Activated CD4-positive, alpha-beta T cell treated with anti-CD3 and anti-CD28 coated beads for 36 hours (primary cell): ENCODE measurements at places on chromosomes 6 and 20. TPM values are rescaled to one million over a fixed set of nuclear protein-coding genes. Genes with fewer than 3 reads are reported as not detected.

- H3K27me3 ChIP-seq, result no peaks in the 10 kb centered on the region
- no peak for DNase-seq
- H3K36me3 ChIP-seq, result peaks cover 54% of the 10 kb centered on the region
- H3K4me1 ChIP-seq, result no peaks in the 10 kb centered on the region
- H3K27ac ChIP-seq, result no peak overlapping the region
Observed at GRCh38 chr20:58677808-58678207, 14.8 kb upstream of the NPEPL1 start.

GRCh38 chr20:62804021-62804626 is 511 bp upstream of the OGFR start:
- H3K27ac ChIP-seq, result peak overlapping the region; percentile 83
- no peaks in the 10 kb centered on the region for H3K27me3 ChIP-seq
- H3K4me1 ChIP-seq, result peaks cover 21% of the 10 kb centered on the region
- DNase-seq, result no peak

NR2E1 gene
- not detected for total RNA-seq

- peaks cover 32% of the 10 kb centered on the region for H3K36me3 ChIP-seq
- peak; percentile 80 for DNase-seq
- H3K27me3 ChIP-seq, result no peaks in the 10 kb centered on the region
Observed at GRCh38 chr6:110875548-110876169, 1.1 kb downstream of the AMD1 start.

GRCh38 chr20:60123096-60123495 is 164.9 kb downstream of the CDH26 start:
- DNase-seq, result no peak
- no peak overlapping the region for H3K27ac ChIP-seq
- no peak overlapping the region for H3K4me3 ChIP-seq
- no peaks in the 10 kb centered on the region for H3K27me3 ChIP-seq
- no peaks in the 10 kb centered on the region for H3K4me1 ChIP-seq

DNA sequence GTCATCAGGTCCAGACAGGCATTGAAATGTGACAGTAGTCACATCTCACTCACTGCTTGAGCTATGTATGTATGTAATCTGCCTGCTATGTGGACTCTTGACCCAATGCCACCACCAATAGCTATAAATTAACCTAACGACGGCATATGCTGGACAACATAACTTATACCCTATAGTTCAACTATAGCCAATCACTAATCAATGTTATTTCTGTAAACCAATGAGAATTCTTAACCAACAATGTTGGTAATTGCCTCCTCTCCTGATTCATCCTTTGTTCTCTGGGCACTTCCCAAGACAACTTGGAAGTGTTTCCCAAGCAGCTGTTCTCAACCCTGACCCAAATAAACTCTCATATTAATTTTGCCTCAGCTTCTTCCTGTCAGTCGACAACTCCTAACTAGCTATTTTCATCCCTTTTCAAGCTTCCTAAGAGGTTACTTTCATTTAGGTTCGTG is 24.1 kb upstream of the SERPINB1 start:
- no peaks in the 10 kb centered on the region for H3K27me3 ChIP-seq
- peaks cover 74% of the 10 kb centered on the region for H3K4me1 ChIP-seq
- DNase-seq, result no peak
- peaks cover 3% of the 10 kb centered on the region for H3K36me3 ChIP-seq

DNA sequence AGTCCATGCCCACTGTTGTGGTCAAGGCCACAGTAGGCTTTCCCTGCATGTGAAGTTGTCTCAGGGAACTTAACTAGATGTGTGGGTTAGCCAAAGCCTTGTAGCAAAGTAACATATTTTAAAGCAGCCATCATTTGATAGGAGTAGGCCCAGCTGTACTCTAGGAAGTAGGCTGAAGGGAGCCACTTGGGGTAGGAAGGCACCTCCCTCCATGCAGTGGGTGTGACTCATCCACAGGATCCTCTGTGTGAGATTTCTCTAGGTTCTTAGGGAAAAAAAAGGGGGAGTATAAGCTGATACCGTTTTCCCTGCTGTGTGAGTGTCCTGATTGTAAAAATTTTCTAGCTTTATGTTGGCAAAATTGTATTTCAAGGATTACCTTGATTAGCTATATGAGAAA is 44.7 kb downstream of the VAPB start:
- H3K36me3 ChIP-seq, result peaks cover 16% of the 10 kb centered on the region
- H3K27ac ChIP-seq, result no peak overlapping the region
- H3K27me3 ChIP-seq, result no peaks in the 10 kb centered on the region
- H3K4me3 ChIP-seq, result no peak overlapping the region
- H3K4me1 ChIP-seq, result peaks cover 44% of the 10 kb centered on the region
- DNase-seq, result no peak

DNA sequence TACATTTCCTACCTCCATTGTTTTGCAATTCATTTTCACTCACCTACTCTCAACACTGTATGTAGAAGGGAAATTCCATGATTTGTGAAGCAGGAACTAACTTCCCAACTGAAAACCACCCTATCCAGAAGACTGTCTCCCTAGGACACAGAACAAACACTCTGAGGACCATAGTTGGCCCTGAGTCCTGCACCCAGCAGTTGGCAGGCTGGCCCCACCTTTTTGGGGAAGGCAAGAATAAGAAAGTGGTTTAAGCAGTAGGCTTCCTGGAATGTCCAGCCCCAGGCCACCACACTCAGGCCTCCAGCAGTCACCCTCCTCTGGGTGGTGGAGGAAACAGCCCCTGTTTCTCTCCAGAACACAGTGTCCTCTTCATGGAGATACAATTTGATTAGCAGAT is 258.8 kb downstream of the ARHGAP18 start:
- no peaks in the 10 kb centered on the region for H3K36me3 ChIP-seq
- H3K27me3 ChIP-seq, result no peaks in the 10 kb centered on the region
- peaks cover 74% of the 10 kb centered on the region for H3K4me1 ChIP-seq
- H3K27ac ChIP-seq, result no peak overlapping the region
- no peak for DNase-seq

BPI gene
- total RNA-seq, result not detected

GRCh38 chr6:10429638-10430427 is 15.0 kb upstream of the TFAP2A start:
- H3K36me3 ChIP-seq, result no peaks in the 10 kb centered on the region

DNA sequence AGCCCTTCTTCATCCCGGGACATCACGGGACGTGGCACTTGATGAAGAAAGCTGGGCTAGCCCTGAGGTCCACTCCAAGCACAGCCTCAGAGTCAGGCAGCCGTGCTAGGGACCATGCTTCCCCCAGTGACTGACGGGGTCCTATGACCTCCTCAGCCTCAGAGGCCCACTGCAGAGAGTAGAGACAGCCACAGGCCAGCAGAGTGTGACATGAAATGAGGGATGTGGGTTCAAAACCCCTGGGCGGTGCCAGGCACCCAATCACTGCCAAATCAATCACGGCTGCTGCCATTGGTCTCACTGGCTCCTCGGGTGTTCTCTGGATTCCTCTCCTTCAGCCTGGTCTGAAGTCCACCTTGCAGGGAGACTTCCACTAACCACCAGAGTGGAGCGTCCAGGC is 197.7 kb upstream of the CDH4 start:
- no peak overlapping the region for H3K27ac ChIP-seq
- no peaks in the 10 kb centered on the region for H3K4me1 ChIP-seq
- DNase-seq, result no peak
- H3K36me3 ChIP-seq, result no peaks in the 10 kb centered on the region
- H3K4me3 ChIP-seq, result no peak overlapping the region

GRCh38 chr6:7137335-7138045 is 29.7 kb downstream of the RREB1 start:
- H3K27ac ChIP-seq, result peak overlapping the region; percentile 97
- H3K27me3 ChIP-seq, result no peaks in the 10 kb centered on the region
- H3K36me3 ChIP-seq, result peaks cover 2% of the 10 kb centered on the region
- peak overlapping the region; percentile 62 for H3K4me3 ChIP-seq
- H3K4me1 ChIP-seq, result peaks cover 80% of the 10 kb centered on the region
- peak; percentile 85 for DNase-seq

CTAGE9 gene
- total RNA-seq, result not detected

DNA sequence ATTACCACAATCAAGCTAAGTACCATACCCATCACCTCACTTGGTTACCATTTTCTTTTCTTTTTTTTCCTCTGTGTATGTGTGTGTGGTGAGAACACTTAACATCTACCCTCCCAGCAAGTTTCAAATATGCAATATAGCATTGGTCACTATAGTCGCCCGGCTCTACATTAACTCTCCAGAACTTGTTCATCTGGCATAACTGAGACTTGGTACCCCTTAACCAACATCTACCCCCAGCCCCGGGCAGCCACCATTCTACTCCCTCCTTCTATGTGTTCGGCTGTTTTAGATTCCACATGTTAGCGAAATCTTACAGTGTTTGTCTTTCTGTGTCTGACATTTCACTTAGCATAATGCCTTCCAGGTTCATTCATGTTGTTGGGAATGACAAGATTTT is 89.0 kb upstream of the TOP1 start:
- no peaks in the 10 kb centered on the region for H3K27me3 ChIP-seq
- DNase-seq, result no peak
- no peak overlapping the region for H3K4me3 ChIP-seq
- H3K36me3 ChIP-seq, result no peaks in the 10 kb centered on the region

- H3K27ac ChIP-seq, result no peak overlapping the region
- H3K4me1 ChIP-seq, result peaks cover 1% of the 10 kb centered on the region
- peaks cover 1% of the 10 kb centered on the region for H3K36me3 ChIP-seq
- DNase-seq, result no peak
Observed at GRCh38 chr6:111219785-111220184, 132.5 kb downstream of the SLC16A10 start.

GRCh38 chr20:15831201-15831600 is 742.0 kb downstream of the KIF16B start:
- DNase-seq, result no peak
- no peak overlapping the region for H3K4me3 ChIP-seq
- H3K27ac ChIP-seq, result no peak overlapping the region
- H3K36me3 ChIP-seq, result no peaks in the 10 kb centered on the region
- no peaks in the 10 kb centered on the region for H3K27me3 ChIP-seq
- no peaks in the 10 kb centered on the region for H3K4me1 ChIP-seq

ADAT2 gene
- total RNA-seq, result 26.0 TPM

DNA sequence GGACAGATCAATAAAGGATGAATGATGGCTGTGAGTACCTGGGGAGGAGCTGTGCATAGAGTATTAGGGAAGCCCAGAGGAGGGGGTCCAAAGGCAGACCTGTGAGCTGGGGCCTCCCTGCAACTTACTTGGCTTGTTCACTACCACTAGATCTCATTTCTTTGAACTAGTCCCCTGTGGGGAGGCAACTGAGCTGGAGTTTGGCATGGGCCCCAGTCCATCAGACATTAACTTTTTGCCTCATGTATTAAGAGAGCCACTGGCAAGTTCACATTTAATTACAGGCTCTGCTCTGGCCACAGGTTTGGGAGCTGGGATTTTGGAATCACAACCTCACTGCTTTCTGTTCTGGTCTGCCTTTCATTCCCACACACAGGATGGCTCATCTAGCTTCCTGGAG is 254.1 kb downstream of the PRL start:
- H3K36me3 ChIP-seq, result no peaks in the 10 kb centered on the region
- DNase-seq, result no peak
- H3K4me1 ChIP-seq, result peaks cover 8% of the 10 kb centered on the region
- H3K27ac ChIP-seq, result no peak overlapping the region
- H3K27me3 ChIP-seq, result peaks cover 2% of the 10 kb centered on the region

GRCh38 chr6:138129190-138129589 is 22.0 kb upstream of the PERP start:
- peaks cover 20% of the 10 kb centered on the region for H3K27me3 ChIP-seq
- no peaks in the 10 kb centered on the region for H3K36me3 ChIP-seq
- no peak for DNase-seq
- no peak overlapping the region for H3K27ac ChIP-seq
- no peak overlapping the region for H3K4me3 ChIP-seq

POPDC3 gene
- not detected for total RNA-seq

ZNF391 gene
- total RNA-seq, result 4.3 TPM

SLC32A1 gene
- not detected for total RNA-seq

OR2H1 gene
- not detected for total RNA-seq

DNA sequence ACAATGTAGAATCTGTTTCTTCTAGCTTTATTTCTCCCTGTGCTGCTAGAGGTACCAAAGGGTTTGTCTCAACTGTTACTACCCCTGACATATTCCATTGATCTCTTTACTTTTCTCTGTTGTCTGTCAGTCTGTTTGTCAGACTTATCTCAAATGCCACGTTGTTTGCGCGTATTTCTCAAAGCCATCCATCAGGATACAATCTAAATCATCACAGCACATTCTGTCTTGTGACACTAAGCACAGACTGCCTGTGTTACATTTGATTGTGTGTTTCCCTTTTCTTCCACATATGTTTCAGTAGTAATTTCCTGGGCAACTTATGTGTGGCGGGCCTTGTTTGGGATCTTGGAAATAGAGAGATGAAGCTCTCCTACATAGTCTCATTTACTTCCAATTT is 30.2 kb upstream of the SERINC3 start:
- peaks cover 16% of the 10 kb centered on the region for H3K4me1 ChIP-seq
- DNase-seq, result no peak
- no peaks in the 10 kb centered on the region for H3K36me3 ChIP-seq
- H3K27ac ChIP-seq, result no peak overlapping the region
- no peak overlapping the region for H3K4me3 ChIP-seq

GRCh38 chr6:34073540-34073939 is 72.3 kb downstream of the GRM4 start:
- no peak for DNase-seq
- H3K27me3 ChIP-seq, result no peaks in the 10 kb centered on the region
- no peaks in the 10 kb centered on the region for H3K36me3 ChIP-seq
- H3K27ac ChIP-seq, result no peak overlapping the region
- no peaks in the 10 kb centered on the region for H3K4me1 ChIP-seq

DNA sequence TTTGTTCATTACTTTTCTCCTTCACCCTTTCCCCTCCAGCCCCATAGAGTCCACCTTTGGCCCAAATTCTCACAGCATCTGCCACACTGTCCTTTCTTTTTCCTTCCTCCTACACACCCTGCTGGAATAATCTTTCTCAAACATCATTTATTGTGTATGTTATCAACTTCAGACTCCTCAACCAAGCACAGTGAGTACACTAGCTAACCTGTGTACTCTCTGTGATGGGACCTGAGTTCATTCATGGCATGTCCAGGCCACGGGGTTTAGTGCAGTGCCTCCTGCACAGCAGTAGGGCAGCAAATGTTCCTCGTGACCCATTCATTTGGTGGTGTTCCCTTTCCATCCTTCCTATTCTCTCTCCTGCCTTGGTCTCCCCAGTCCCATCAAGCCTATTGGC is 7.1 kb upstream of the ARMC12 start:
- no peak overlapping the region for H3K4me3 ChIP-seq
- DNase-seq, result no peak
- H3K4me1 ChIP-seq, result peaks cover 88% of the 10 kb centered on the region
- no peaks in the 10 kb centered on the region for H3K27me3 ChIP-seq
- H3K27ac ChIP-seq, result peak overlapping the region; percentile 80

- H3K4me1 ChIP-seq, result peaks cover 50% of the 10 kb centered on the region
- H3K27ac ChIP-seq, result peak overlapping the region; percentile 69
Observed at GRCh38 chr6:34696189-34696738, 303 bp downstream of the ILRUN start.

GRCh38 chr20:49901588-49901987 is 13.7 kb downstream of the SPATA2 start:
- H3K36me3 ChIP-seq, result peaks cover 14% of the 10 kb centered on the region
- DNase-seq, result no peak
- H3K4me1 ChIP-seq, result no peaks in the 10 kb centered on the region
- no peak overlapping the region for H3K27ac ChIP-seq

SLCO4A1 gene
- total RNA-seq, result 40.5 TPM

ZSCAN23 gene
- total RNA-seq, result 2.9 TPM
